NCI-H1417 (cell line): ENCODE measurements at places on chromosomes 16 and 17.

- peak; percentile 4 for DNase-seq
Measured at GRCh38 chr17:7997186-7997585, 5.2 kb upstream of the GUCY2D start.

DNA sequence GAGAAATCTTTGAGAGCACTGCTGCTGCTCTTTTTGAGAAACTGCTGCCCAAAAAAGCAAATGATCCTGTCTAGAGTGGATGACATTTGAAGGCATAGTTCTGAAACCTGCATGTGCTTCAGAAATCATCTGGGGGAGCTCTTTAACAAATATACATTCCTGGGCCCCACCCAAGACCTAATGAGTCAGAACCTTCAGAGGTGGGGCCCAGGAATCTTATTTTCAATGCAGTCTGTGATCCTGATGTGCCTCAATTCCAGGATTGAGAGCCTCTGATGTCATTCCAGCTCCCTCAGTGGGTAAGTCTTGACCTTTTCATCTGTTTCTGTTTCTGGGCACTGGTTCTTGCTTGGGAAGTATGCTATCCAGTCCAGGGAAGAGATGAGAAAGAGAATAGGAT, 42.3 kb downstream of the HNF1B start:
- no peak for DNase-seq

- no peak for DNase-seq
Measured at GRCh38 chr16:53090286-53090590, 35.4 kb downstream of the CHD9 start.

DNA sequence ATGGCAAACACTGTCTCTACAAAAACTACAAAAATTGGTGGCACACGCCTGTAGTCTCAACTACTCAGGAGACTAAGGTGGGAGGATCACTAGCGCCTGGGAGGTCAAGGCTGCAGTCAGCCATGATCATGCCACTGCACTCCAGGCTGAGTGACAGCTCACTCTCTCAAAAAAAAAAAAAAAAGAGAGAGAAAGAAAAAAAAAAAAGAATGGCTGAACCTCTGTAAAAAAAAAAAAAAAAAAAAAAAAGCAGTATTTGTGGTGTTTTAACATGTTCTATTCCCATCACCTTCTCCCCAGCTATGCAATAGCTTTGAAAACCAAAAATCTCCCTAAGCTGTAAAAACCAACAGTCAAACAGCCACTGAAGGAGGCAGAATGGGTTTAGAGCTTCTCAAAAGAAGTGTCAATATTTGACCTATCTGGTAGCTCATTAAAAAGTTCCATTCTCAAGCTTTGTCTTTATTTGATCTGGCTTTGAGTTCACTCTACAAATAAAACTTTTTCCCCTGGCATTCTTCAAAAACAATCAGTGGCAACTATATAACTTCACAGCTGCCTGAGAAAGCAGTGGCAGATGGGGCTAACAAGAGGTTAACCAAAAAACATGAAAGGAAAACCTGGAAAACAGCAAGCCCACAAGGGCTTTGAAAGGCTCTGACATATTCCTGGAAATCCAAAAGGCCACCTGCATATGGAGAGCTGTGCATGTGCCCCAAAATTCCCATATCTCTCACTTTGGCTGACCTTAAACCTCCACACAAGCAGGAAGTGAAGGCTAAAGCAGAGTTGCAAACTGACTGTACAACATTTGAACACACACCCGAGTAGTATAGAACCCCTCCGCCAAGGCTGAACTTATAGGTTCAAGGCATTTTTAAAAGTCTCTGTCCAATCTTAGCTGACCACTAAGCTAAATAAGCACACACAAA, 36.0 kb downstream of the USP32 start:
- DNase-seq, result no peak

- no peak for DNase-seq
Measured at GRCh38 chr16:86322806-86323205, 187.5 kb upstream of the FOXF1 start.
